ENCODE measurements at places on chromosomes 12 and 14.
A peak's percentile ranks its signal among the peaks of the same experiment; 100 is the strongest.

GRCh38 chr14:36505181-36505815, 14.7 kb downstream of the NKX2-1 start:
- DNase-seq = no peak

- DNase-seq = peak; percentile 28
These were observed 117.2 kb downstream of the RGS6 start for GRCh38 chr14:72049462-72049861.

- no peak for DNase-seq
These were observed 72.8 kb downstream of the KIF26A start for GRCh38 chr14:104211215-104211614.

DNA sequence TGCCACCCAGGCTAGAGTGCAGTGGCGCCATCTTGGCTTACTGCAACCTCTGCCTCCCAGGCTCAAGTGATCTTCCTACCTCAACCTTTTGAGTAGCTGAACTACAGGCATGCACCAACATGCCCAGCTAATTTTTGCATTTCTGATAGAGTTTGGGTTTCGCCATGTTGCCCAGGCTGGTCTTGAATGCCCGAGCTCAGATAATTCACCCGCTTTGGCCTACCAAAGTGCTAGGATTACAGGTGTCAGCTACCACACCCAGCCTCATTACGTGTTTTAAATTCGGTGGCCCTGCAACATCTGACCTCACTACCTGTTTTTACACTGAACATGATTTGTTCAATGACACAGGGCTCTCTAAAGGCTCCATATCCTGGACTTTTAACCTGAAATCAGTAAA, 22.9 kb upstream of the RDH16 start:
- no peak for DNase-seq

- no peak for DNase-seq
These were observed 8.5 kb downstream of the LTBR start for GRCh38 chr12:6392504-6392903.

DNA sequence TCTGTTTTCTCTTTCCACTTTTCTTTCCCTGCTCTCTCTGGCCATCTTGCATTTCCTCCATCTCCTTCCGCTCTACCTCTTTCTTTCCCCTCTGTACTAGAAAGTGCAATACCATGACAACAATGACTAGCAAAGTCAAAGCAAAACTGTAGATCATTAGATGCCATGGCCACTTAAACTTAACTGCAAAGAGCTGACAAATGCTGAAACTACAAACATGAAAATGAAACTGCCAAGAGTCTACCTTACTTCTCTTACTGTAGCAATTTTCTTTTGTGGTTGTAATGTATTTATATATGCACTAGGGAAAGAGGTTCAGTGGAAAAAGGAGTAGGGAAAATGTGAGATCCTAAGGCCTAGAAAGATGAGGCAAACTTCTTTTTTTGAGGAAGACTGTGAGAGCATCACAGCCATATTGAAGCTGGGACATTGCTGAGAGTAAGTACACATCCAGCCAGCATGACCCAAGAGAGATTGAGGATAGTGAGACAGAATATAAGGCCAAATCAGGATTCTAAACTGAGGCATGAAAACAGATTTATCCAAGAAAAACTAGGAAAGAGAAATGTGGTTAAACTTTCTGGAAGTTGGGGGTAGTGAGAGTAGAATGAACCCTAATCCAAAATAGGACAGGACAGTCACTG, 276.6 kb upstream of the NAV3 start:
- no peak for DNase-seq

GRCh38 chr14:71190770-71191374, 283.6 kb downstream of the PCNX1 start:
- DNase-seq = no peak

- DNase-seq = no peak
These were observed 12.7 kb downstream of the C14orf132 start for GRCh38 chr14:96051642-96052540.

GRCh38 chr12:31906557-31907301, 52.5 kb upstream of the RESF1 start:
- DNase-seq = no peak

- DNase-seq = no peak
These were observed 43.9 kb downstream of the DCAF4 start for GRCh38 chr14:72970058-72970630.

- DNase-seq = no peak
These were observed 57.8 kb downstream of the ATG14 start for GRCh38 chr14:55353686-55354467.

- DNase-seq = no peak
These were observed at the start of gene BCL2L2 for GRCh38 chr14:23306412-23307145. BCL2L2 (plus strand) TSS chr14:23306833; CDS start chr14:23307768, 935 bp downstream.

- DNase-seq = no peak
These were observed 82.2 kb downstream of the PAPOLA start for GRCh38 chr14:96584199-96584906.

DNA sequence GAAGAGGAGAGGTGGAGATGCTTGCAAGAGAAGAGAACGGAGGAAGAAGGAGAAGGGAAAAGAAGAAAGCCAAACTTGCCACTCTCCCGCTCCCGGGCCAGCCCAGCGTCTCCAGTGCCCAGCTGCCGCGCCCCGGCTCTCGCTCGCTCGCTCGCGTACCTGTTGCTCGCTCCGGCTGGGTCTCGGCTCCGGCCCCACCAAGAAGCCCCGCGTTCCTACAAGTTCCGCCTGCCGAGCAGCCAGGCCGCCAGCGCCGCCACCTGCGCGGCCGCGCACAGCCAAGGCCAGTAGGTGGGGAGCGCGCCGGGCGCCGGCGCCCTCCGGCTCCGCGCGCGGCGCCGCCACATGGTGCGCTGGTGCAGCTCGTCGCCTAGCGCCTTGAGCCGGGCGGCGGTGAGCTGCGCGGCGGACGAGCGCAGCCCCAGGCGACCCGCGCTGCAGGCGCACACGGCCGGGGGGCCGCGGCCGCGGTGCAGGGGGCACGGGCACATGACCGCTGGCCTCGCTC, 370 bp downstream of the HRK start:
- DNase-seq = no peak

GRCh38 chr12:125434131-125434530, 368.9 kb downstream of the AACS start:
- DNase-seq = no peak

DNA sequence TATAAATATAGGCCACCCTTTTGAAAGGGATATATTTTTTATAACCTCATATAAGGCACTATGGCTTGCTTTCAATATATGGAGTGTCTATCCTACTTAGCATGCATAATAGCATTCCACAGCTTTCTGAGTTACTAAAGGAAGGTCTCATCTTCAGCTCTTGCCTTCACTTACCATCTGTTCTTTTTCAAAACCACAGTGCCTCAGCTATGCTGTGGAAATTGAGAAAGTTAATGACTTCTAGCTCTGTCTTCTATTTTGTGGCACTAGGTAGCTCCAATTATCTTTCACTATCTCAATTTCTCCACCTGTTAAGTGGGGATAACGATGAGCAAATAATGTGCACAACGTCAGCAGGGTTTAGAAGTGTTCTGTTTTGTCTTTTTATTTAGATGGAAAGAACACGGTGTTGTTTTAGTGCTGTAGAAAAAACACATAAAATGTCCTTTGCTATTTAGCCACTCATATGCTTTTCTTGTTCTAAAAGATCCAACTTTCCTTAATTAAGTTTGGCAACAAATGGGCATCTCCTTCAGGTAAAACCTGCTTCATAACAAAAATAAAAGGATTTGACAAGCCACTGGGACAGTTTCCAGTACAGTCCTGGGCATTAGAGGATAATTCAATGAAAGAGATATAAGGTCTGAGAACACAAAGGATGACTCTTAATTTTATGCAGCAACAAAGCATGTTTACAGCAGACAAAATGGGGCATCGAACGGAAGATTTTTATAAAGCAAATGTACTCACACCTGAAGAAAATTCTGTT, 462.0 kb upstream of the SYT1 start:
- DNase-seq = no peak

Measured in stimulated activated CD4-positive, alpha-beta T cell treated with anti-CD3 and anti-CD28 coated beads, Interleukin-15, amount 100 ng/mL, for 48 hours (primary cell).